ENCODE measurements at places on chromosomes 11 and 22.

- DNase-seq = no peak
These were observed 75.3 kb downstream of the APIP start for GRCh38 chr11:34840736-34841386.

- no peak for DNase-seq
These were observed 10.8 kb upstream of the TCP11L1 start for GRCh38 chr11:33028537-33028914.

DNA sequence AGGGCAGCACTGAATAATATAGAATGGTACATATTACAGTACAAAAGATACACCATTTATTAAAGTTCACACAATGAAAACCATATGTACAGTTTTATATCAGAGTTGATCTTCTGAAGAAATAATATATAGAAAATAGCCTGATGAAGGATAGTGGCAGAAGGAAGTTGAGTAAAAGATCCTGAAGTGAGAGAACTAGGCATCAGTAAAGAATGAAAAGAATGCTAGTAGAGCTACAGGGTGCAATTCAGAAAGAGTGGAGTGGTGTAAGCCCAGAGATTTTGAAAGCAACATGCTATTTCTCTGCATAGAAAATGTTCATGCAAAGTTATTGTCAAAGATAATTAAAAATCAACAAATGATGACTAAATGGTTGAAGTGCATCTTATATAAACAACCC lies 1552.7 kb upstream of the TENM4 start:
- DNase-seq = no peak

DNA sequence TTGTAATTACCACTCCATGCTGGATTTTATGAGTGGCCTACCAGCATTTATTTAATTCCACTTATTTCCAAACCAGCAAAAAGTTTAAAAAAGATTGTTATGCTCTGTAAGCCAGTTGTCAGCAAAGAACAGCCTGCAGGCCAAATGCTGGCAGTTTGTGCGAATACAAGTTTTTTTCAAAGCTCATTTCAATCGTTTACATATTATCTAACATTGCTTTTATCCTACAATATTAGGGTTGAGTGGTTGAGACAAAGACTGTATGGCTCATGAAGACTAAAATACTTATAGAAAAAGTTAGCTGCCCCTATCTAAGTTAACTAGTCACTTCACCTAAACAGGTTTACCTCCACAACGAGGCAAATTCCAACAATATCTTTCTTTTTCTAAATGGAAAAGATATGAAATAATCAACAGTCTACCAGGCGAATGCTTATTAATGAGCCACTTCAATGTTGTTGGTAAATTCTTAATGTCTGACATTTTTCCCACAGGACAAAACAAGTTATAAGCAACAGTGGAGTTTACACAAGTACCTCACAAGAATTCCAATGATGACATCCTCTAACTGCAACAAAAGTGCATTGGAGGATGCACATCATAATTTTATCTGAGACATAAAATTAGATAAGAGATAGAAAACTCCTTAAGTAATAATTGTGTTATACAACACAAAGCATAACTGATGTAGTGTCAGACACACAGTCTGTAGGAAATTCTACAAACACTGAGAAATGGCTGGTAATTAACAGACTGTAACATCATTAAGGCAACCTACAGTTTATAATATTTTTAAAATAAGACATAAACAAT lies 35.8 kb upstream of the POU2AF2 start:
- no peak for DNase-seq

DNA sequence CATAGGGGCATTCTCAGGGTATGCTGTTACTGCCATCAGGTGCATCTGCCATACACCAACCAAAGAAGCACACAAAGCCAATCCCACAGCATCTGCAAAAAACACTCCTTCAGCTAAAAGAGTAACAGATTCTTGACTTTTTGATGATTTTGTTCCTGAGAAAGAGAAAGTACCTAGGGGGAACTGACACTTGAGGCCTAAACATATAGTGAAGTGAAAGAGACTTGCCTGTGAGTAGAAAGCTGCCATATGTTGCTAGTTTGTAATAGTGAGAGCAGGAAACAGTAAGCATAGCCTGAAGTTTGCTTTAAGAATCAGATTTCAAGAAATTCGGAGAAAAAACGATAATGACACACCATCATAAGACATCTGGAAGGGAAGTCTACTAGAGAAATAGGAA lies 97.9 kb upstream of the CTSC start:
- DNase-seq = no peak

GRCh38 chr11:107776062-107776461 lies 64.2 kb upstream of the SLN start:
- no peak for DNase-seq

GRCh38 chr22:38713921-38714320 lies 8.2 kb downstream of the GTPBP1 start:
- no peak for DNase-seq

- DNase-seq = no peak
These were observed 6.1 kb downstream of the GNB1L start for GRCh38 chr22:19848298-19849224.

DNA sequence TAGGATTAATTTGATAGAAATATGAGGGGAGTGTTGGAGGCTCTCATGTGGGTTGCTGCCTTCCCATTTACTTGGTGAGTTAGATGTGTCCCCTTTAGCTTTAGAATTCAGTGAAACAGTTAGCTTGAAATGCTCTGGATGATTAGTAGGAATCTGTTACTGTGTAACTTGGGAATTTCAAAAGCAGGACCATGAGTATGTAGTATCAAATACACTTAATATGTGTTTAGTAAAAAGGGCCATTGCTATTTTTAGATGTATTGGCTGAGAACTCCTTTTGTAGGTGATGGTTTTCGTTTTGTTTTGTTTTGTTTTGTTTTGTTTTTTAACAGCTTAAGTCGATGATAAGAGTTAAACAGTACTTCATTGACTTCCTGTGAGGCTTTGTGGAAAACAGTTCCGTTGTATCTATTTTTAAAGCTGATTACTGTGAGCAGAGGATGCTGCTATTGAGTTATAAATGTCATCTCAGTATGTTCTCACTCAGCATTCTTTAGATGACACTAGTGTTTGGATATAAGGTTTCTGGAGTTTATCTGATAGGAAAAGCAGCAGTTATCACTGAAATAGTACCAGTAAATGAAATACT lies 53.5 kb downstream of the MCAM start:
- DNase-seq = no peak
